ENCODE measurements at places on chromosomes 6 and 20. TPM values are rescaled to one million over a fixed set of nuclear protein-coding genes. Genes with fewer than 3 reads are reported as not detected.

SEMG1 gene
- not detected for total RNA-seq

SLC35F1 gene
- total RNA-seq: not detected

MUC22 gene
- total RNA-seq: not detected

PLA2G7 gene
- total RNA-seq: not detected

SLC22A2 gene
- total RNA-seq: not detected

SYNE1 gene
- total RNA-seq: 108 TPM

CASS4 gene
- total RNA-seq: 39.8 TPM

CST3 gene
- total RNA-seq: 24.2 TPM

SRMS gene
- total RNA-seq: not detected

RAET1G gene
- not detected for total RNA-seq

PDYN gene
- total RNA-seq: not detected

EDN3 gene
- 1.0 TPM for total RNA-seq

PSORS1C2 gene
- total RNA-seq: not detected

OLIG3 gene
- total RNA-seq: not detected

Measured in CD4-positive, alpha-beta T cell (primary cell).